ENCODE measurements at places on chromosomes 6 and 20.

DNA sequence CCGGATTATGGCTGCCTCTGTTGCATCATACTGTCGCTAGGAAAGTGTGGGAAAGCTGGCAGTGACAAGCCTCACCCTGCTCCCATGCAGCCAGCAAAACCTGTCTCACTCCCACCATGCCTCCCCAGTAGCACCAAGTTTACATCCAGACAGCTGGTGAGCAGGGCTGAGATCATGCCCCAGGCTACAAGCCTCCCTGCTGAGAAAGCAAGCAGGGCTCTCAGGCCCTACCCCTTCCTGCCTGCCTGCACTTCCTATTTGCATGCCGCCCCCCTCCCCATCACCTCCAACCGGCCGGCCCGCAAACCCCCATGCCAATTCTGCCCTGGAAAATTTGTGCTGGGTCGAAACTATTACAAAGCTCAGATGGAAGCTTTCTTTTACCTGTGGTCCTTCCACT, 408.2 kb upstream of the FKBP1C start:
- DNase-seq: no peak

GRCh38 chr6:82645536-82646230, 282.1 kb downstream of the TPBG start:
- DNase-seq: no peak

- DNase-seq: no peak
These were observed 81.7 kb downstream of the TOX2 start for GRCh38 chr20:43996240-43996930.

GRCh38 chr6:87375315-87375714, 30.7 kb downstream of the C6orf163 start:
- DNase-seq: no peak

DNA sequence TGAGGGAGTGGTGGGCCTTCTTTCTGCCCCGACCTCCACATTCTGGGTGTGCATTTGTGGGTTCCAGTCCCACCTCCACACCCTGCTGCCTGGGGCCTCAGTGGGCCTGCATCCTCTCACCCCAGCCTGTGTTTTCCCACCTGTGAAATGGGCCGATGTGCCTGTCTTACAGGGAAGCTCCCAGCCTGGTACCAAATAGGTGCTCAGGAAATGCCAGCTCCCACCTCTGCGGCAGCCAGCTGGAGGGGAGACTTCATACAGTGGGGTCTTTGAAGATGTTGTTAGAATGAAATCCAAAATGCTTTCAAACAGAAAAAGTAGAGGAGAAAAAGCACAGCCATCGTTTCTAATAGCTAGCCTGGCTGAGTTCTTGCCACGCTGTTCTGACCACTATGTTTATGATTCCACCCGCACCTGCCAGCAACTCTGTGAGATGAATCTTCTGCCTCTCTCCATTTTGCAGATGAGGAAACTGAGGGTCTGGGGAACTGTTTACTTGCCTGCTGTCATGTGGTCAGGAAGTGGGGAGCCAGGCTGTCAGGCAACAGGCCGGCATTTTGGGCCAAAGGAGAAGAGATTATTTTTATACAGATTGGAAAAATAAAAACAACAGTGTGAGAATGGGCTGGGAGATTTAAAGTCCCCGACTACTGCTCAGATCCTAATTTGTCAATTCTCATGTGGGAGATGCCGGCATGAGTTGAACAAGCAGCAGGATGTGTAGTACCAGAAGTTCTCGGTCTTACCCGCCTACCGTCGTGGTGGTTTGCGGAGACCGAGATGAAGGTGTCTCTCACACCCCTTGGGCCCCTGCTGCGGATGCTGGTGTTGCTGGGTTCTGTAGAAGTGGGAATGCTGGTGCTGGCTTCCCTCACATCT, 4.6 kb downstream of the TMEM181 start:
- no peak for DNase-seq

DNA sequence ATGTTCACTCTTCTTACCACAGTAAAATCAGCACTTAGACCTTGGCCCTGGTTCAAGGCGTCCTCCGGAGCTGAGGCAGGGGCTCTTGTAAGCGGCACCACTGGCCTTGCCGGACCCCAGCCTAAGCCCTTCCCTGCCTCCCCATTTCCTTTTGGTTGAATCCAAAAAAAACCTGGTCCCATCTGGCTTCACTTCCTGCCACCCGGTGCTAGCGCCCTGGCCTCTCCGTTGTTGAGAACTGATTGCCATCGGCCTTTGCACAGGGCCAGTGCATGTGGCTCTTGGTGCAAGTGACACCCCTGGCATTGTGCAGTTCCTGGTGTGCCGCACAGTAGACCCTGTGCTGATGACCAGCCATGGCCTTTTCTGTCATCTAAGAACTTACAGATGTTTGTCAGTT, 19.0 kb upstream of the RBM38 start:
- no peak for DNase-seq

- no peak for DNase-seq
These were observed 33.2 kb downstream of the VEGFA start for GRCh38 chr6:43803055-43803782.

DNA sequence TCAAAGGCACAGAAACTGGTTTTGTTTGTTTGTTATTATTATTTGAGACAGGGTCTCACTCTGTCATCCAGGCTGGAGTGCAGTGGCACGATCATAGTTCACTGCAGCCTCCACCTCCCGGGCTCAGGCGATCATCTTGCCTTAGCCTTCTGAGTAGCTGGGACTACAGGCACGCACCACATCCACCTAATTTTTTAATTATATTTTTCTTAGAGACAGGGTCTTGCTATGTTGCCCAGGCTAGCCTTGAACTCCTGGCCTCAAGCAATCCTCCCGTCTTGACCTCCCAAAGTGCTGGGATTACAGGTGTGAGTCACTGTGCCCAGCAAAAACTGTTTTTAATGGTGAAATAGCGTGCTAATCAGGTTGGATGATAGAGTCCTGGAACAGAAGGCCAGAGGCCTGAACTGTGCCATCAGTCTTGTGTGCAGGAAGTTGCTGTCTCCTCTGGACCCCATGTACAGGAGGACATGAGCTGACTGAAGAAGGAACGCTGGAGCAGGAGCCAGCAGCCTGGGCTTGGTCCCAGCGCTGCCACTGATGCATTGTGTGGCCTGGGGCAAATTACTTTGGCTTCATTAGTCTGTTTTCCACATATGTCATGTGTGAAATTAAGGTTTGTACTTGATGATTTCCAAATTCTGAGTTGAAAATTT, 4.9 kb downstream of the TM9SF4 start:
- DNase-seq: no peak

DNA sequence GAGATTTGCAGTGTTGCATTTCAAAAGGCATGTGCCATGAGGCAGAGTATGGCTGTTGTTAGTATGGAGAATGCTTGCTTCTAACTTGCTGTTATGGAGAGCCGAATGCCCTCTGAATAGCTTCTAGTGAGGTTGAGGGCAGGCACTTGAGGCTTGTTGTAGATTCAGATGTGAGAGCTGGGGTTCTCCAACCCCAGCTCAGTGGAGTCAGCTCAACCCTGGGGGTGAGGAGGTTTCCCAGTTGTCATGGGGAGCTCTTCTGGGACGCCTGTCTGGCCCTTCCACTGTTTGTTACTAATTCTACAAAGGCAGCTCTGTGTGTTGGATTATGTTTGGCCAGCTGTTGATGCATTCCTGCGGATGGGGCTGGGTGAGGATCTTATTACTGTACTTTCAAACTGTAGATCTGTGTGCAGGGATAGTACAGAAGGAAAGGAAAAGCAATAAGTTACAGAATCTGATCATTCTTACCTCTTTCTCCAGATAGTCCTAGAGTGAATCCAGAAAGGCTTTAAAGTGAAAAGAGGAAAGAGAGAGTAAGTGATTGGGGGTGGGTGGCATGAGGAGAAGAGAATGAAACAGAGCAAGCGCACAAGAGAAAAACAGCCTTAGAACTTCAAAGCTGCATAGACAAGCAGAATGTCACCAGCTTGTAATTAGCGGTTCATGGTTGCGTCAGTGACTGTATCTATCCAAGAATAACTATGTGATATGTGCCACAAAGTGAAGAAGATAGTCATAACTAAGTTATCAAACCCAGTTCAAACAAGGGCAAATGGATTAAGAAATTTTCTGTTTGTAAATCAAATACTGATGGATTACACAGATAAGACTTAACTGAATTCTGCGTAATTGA, 148.7 kb downstream of the PRL start:
- DNase-seq: no peak

DNA sequence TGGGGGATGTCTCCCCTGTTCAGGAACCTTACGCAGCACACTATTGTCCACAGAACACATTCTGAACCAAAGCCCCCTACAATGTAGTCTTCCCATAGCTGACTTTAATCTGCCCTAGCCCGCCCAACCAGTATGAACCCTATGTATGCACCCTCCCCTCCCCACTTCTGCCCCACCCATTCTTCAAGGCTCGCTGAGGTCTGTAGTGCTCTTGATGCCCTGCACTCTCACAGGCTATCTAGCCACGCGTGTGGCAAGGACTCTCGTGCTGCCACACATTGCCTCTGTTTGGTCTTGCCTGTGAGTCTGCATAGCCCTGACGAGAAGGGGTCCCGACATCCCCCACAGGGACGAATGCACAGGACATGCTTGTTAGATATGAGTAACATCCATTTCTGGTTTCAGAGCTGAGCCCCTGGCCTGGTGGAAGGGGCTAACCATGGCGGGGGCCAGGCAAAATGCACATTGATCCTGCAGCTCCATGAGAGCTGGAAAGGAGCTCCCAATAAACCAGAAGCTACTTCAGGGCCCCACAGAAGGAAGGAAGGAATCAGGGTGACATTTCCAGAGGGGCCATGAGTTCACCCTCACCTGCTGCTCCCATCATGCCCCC, 22.6 kb downstream of the MOCS1 start:
- no peak for DNase-seq

GRCh38 chr6:100262086-100262485, 202.6 kb downstream of the SIM1 start:
- no peak for DNase-seq

- peak; percentile 60 for DNase-seq
These were observed 901 bp upstream of the TRIM26 start for GRCh38 chr6:30213957-30214656.

Measured in GM19239 (cell line).